Mesothelial cell of epicardium (in vitro differentiated cells): ENCODE measurements at places on chromosomes 11 and 22. TPM values are rescaled to one million over a fixed set of nuclear protein-coding genes. Genes with fewer than 3 reads are reported as not detected.

GRCh38 chr11:27701355-27702105, 1.3 kb upstream of the BDNF start:
- DNase-seq, result no peak

- no peak for DNase-seq
These were observed 154.9 kb downstream of the TEAD1 start for GRCh38 chr11:12829131-12829530.

DNA sequence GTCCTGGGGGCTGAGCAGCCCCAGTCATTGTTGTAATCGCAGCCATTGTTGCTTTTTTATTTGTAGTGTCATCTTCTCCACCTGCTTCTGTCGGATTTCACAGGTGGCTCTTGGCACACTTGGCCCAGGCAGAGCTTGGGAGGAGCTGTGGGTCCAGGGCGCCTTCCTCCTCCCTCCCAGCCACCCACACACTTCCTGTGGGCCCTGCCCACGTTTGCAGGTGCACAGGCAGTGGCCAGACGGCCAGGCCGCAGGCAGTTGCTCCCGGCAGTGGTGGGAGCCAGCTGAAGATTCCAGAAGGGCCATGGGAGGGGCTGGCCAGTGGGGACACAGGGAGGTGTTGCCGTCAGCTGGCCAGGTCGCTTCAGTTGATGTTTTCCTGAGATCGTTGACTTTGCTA, 1191.9 kb downstream of the BRD1 start:
- DNase-seq, result no peak

The OR51B4 gene
- 0.25 to 0.65 TPM (median 0.47 TPM) in 3 replicates for total RNA-seq

The APOBEC3G gene
- total RNA-seq, result 5.5 to 6.7 TPM (median 6.1 TPM) in 3 replicates

GRCh38 chr11:119205574-119206510, at the start of gene CBL:
Gene CBL, plus strand, starts transcription at chr11:119206339. Its CDS starts 79 bp downstream, at chr11:119206418.
- DNase-seq, result peak; percentile 93
